ENCODE measurements at places on chromosomes 6 and 20. TPM values are rescaled to one million over a fixed set of nuclear protein-coding genes. Genes with fewer than 3 reads are reported as not detected.

CASP8AP2 gene
- 24.3 TPM for polyA plus RNA-seq

DNA sequence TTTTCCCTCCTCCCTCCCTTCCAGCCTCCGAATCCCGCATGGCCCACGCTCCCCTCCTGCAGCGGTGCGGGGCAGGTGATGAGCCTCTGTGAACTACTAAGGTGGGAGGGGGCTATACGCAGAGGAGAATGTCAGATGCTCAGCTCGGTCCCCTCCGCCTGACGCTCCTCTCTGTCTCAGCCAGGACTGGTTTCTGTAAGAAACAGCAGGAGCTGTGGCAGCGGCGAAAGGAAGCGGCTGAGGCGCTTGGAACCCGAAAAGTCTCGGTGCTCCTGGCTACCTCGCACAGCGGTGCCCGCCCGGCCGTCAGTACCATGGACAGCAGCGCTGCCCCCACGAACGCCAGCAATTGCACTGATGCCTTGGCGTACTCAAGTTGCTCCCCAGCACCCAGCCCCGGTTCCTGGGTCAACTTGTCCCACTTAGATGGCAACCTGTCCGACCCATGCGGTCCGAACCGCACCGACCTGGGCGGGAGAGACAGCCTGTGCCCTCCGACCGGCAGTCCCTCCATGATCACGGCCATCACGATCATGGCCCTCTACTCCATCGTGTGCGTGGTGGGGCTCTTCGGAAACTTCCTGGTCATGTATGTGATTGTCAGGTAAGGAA is at the start of gene OPRM1:
Gene OPRM1 (plus strand): TSS at position 10 of the 612 bp plus-strand sequence. CDS start 305 bp downstream, at position 315.
- DNase-seq = peak; percentile 75

DNA sequence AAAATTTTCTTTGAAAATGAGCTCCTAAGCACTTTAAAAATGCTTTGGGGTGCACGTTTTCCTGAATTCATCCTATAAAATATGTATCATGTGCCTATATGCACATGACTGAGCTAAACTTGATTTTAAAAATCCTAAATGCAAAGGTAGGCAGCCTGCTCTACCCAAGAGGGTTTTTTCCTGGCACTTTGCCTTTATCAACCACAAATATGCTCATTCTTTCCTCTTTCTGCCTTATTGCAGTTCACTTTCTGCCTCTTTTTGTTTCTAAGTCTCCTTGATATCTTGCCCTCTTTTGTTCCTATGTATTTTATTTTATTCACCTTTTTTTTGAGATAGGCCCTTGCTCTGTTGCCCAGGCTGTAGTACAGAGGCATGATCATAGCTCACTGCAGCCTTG is 229.3 kb downstream of the GRM1 start:
- no peak for DNase-seq

DNA sequence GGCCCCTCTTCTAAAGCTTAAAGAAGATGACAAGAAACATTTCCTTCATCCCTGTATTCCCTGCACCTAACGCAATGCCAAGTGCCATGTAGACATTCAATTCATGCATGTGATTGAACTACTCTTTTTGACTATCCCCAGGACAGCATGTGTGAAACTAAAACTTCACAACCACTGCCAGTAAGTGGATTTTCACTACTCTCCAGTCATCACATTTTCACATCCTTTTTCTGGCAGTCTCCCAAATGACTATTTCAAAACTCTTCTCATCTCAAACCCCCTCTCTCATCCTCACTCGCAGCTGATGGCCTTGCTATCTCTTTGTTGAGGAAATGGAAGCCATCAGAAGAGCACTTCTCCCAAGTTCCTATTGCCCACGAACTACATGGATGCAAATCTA is 122.6 kb downstream of the OPRM1 start:
- DNase-seq = no peak

- no peak for DNase-seq
These were observed 12.6 kb downstream of the CPNE5 start for GRCh38 chr6:36826520-36827227.

- DNase-seq = no peak
These were observed 54.1 kb downstream of the BPIFB1 start for GRCh38 chr20:33337119-33337518.

CST2 gene
- polyA plus RNA-seq = not detected

GRCh38 chr20:9628141-9628540 is 113.8 kb downstream of the LAMP5 start:
- no peak for DNase-seq

- DNase-seq = no peak
These were observed 5.5 kb upstream of the TMEM170B start for GRCh38 chr6:11532097-11532496.

SLC17A9 gene
- 1.6 TPM for polyA plus RNA-seq

ZNF165 gene
- polyA plus RNA-seq = 4.1 TPM

DNA sequence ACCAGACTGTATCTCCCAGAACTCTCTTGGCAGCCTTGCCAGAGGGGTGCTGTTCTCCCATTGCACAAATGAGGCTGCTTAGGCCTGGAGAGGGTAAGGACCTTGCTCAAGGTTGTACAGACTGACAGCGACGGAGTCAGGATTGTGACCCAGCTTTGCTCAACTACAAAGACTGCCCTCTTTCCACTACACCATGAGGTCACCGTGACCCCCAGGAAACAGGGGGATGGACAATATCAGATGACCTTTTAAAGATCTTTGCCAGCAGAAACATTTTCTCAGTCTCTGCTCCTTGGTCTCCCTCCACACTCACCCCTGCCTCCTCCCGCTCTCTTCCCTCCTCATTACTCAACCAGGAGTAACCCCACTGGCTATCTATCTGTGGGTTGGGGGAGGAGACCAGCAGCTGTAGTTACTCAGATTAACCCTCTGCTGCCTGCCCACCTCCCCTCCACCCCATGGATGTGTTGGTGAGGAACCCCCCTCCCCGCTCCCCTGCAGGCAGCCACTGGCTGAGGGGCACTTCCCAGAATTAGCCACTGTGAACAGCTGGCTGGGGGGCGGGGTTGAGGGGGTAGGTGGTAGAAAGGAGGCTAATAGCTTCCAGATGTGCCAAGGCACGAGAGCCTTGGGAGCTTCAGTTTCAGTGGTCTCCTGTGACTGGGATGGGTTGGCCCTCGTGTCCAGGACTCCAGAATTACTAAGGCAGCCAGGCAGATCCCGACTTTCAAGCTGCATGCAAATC is 26.9 kb upstream of the MRPS18A start:
- no peak for DNase-seq

CRISP3 gene
- polyA plus RNA-seq = 0.26 TPM

CRISP2 gene
- 0.09 TPM for polyA plus RNA-seq

- no peak for DNase-seq
These were observed 20.6 kb upstream of the NKX2-2 start for GRCh38 chr20:21534453-21534852.

DNA sequence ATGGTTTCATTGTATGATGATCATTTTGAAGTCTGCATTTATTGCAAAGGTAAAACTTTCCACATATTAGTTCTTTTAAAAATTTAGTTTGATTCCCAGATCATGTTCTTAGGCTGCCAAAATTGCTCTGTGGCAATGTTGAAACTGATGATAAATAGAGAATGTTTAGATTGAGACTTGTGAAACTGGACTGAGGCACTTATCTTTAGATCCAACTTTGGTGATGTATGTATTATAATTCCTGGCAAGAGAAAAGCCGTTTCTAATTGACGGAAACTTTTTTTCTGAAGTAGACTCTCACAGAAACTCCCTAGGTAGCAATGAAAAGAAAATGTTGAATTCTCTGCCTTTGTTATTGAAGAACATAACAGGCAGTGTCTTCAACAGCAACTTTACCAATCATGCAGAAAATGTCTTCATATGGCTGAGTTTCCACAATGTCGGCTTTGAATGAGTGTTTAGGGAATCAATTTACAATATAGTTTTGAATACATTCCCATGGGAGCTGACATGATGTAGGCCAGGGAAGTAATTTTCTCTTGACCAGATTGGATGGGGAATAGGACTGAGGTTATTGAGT is 456.2 kb downstream of the CD109 start:
- no peak for DNase-seq

TFAP2D gene
- not detected for polyA plus RNA-seq

GRCh38 chr6:41255638-41256246 is 27.6 kb downstream of the TREML4 start:
- DNase-seq = no peak

DNA sequence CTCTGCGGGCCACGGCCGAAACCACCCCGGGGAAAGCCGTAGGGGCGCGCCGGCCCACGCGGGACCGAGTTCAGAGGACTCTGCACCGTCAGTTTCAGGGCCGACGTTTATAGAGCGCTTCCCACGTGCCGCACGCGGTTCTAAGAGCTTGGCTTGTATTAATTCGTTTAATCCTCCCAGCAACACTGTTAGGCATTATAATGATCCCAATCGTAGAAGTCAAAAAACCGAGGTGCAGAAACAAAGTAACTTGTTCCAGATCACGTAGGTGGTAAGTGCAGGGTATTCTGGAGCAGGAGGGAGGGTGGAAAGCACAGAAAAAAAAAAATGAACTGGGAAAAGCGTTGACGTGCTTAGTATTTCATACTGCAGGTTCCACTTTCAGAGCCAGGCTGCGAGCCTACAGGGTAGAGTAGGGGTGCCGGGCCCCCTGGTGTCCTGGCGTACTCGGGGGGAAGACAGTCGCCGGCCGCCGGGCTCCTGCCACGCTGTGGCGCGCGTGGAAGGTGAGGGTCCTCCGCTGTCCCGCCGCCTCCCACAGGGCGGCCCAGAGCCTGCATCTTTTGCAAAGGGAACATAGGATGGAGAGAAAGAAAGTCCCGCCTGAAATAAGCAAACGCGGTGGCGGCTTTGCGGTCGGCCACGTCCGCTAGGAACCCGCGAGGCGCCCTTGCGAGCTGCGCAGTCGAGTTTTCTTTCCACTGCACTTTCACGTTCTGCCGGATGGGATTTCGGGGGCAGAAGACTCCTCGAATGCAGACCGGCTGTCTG is 10.2 kb upstream of the FOXF2 start:
- no peak for DNase-seq

GRCh38 chr6:143111443-143111842 is 50.8 kb downstream of the AIG1 start:
- DNase-seq = no peak

DNA sequence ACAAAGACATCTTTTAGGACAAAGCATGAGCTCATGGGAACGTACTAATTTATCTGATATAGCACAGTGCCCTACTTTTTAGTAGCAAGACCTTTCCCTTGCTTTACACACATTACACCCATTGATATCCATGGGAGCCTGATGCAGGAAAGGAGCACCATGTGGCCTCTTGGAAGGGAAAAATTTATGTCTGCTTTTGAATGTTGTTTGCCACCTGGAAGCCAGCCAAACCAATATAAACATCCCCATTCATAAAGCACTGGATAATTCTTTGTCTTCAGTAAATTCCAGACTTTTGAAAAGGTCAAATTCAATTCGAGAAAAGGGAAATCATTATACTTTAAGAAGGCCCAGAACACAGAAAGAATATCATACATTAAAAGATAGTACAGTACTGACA is 152.3 kb upstream of the BEND6 start:
- DNase-seq = no peak

SRMS gene
- 0.26 TPM for polyA plus RNA-seq

KCNK5 gene
- 15.0 TPM for polyA plus RNA-seq

DNA sequence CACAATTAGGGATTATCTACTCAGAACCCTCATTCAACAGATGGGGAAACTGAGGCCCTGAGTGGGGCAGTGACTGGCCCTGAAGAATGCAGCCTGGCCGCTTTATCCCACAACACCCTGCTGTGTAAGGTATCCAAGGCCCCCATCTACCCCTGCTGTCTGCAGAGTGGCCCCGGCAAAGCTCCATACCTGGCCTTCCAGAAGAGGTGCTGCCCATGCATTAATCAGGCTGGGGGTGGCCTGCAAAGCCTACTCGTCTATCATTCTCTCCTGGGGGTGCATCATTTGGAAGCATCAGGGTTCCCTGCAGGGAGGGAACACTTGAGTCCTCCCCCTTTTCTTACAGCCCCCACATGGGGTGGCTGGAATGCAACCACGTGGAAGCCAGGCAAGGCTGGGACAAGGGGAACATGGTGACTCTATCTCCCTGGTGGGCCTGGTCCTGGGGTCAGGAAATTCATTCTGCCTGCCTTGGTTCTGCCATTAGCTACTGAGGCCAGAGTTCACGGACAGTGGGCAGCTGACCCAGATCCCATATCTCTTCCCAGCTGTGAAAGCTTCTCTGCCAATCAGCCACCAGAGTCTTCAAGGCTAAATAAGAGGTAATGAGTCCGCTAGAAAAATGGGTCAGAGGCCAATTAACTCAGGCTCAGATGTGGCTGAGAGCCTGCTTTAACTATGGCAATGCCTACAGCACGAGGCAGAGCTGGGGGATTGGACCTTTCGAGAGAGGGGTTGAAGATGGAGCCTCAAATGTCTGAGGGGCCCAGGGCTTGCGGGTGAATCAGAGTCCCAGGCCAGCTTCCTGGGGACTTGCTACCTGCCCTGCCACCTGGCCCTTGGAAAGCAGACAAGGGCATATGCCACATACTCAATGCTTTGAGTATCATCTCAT is 72.3 kb upstream of the TOX2 start:
- no peak for DNase-seq

- no peak for DNase-seq
These were observed 83.3 kb downstream of the GMDS start for GRCh38 chr6:2162079-2162445.

- no peak for DNase-seq
These were observed 6.1 kb upstream of the TMEM200A start for GRCh38 chr6:130359736-130360135.

RPS6KA2 gene
- polyA plus RNA-seq = 29.6 TPM

- no peak for DNase-seq
These were observed 31.8 kb downstream of the SLX4IP start for GRCh38 chr20:10466855-10467254.

POPDC3 gene
- polyA plus RNA-seq = 0.46 TPM

PPP1R11 gene
- 60.5 TPM for polyA plus RNA-seq

GRCh38 chr6:99416892-99417767 is 8.0 kb downstream of the PNISR start:
- no peak for DNase-seq

DNA sequence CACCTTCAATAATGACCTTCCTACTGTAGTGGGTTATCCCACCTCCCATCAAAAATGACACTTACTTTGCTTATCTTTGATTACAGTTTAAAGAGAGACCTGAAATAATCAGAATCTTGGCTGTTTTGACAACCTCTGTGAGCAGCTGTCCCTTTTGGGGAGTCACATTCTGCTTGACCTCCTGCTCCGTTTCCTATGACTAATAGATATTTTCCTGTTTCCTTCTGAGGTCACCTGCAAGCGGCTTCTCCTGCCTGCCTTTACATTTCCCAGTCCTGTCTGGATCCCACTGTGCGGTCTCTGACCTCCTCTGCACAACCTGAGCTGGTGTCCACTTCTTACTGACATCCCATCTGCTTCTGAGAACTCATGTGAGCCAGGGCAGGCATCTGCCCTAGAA is 54.2 kb downstream of the TRAM2 start:
- DNase-seq = no peak

TULP4 gene
- polyA plus RNA-seq = 23.2 TPM

- DNase-seq = no peak
These were observed 106.4 kb upstream of the TAB2 start for GRCh38 chr6:149211046-149211571.

GRCh38 chr20:56328861-56329260 is 29.9 kb upstream of the FAM210B start:
- DNase-seq = peak; percentile 57

GRCh38 chr20:43550456-43550855 is 8.4 kb upstream of the SGK2 start:
- no peak for DNase-seq

CAGE1 gene
- polyA plus RNA-seq = 0.10 TPM
